ENCODE measurements at places on chromosomes 16 and 17.

- no peak for DNase-seq
Measured at GRCh38 chr16:57539072-57539796, 2.9 kb upstream of the CCDC102A start.

- DNase-seq, result no peak
Measured at GRCh38 chr17:60383379-60383778, 8.6 kb downstream of the USP32 start.

GRCh38 chr17:52140601-52141000, 17.9 kb downstream of the CA10 start:
- no peak for DNase-seq

GRCh38 chr17:74873874-74874614, 1.2 kb upstream of the FDXR start:
- peak; percentile 37 for DNase-seq

GRCh38 chr17:2025622-2026309, 632 bp upstream of the RTN4RL1 start:
- no peak for DNase-seq

DNA sequence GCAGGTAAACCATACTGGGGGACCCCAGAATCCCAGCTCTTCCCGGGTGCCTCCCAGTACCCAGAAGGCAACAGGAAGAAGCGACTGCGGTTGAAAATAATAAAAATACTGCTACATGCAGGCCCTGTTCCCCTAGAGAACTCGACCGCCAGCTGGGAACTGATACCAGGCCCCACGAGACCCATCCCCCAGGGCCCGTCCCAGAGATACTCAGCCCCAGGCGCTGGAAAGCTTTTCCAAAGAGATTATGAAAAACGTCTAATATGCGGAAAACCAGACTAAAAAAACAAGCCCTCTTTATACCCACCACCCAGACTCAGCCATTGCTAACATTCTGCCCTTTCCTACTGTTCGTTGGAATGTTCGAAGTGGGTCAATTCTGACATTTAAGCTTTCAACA, 12.9 kb upstream of the MEAK7 start:
- no peak for DNase-seq
